SK-N-MC (cell line): ENCODE measurements at places on chromosomes 1 and 21.

DNA sequence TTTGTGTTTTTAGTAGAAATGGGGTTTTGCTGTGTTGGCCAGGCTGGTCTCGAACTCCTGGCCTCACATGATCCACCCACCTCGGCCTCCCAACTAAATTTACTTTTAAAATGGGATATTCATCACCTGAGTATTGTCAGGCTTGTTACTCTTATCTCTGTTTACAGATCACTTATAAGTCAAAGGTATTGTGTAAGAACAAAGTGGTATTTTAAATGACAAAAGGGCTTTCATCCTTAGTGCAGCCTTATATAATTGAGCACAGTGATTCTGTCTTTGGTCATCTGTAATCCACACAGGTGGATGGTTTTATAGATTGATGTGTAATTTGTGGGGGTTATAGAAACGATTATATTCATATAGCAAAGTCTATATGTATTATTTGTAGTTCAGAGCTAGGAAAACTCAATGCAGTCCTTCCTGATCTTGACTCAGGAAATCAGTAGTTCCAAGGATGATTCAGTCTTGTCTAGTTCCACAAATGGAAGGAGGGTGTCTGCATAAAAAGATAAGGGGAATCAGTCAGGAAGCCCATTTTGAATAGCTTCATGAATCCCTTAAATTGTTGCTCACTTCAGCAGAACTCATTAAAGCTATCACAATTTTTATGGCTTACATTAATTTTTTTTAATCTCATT lies 34.6 kb downstream of the STXBP3 start:
- no peak for DNase-seq

GRCh38 chr21:34132926-34133325 lies 59.5 kb downstream of the MRPS6 start:
- no peak for DNase-seq

DNA sequence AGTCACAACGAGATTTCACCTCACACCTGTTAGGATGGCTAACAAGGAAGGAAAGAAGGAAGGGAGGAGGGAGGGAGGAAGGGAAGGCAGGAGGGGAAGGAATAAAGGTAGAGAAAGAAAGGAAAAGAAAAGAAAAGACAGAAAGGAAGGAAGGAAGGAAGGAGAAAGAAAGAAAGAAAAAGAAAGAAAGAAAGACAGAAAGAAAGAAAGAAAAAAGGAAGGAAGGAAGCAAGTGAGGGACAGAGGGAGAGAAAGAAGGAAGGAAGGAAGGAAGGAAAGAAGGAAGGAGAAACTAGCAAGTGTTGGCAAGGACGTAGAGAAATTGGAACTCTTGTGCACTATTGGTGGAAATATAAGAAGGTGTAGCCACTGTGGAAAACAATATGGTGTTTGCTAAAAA lies 52.2 kb downstream of the CCDC185 start:
- DNase-seq, result no peak

GRCh38 chr1:1187938-1188337 lies 14.3 kb downstream of the TTLL10 start:
- no peak for DNase-seq

GRCh38 chr1:108565081-108565480 lies 5.2 kb downstream of the EEIG2 start:
- no peak for DNase-seq

DNA sequence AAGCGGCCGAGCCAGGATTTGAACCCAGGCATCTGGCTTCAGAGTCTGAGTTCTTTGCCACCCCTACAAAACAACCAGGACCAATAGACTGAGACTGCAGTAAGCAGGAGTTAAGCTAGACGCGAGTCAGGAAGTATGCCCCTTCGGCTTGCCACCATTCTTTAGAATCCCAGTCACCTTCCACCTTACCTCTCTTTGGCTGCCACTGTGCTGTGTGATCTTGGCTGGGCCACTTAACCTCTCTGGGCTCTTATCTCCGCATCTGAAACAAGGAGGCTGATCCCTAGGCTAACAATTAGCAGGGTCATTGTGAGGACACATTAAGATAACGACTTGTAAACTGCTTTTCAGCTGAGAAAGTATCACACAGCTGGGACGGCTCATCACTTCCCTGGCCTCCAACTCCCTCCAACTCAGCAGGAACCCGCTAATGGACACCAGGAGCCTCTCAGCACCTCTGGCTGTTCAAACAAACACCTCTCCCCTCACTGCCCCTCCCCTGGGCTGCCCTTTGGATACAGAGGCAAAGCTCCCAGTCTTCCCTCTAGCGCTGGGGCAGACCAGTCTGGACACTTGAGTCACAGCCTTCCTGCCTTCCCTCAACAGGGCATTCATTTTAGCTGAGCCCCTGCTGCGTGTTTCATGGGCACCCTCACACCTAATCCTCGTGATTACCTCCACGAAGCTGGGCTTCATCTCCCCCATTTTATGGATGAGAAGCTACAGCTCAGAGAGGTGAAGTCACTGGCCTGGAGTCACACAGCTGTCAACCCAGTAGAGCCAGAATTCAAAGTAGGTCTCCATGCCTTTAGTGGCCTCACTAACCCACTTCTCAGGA lies 83.2 kb downstream of the CAMK2N1 start:
- no peak for DNase-seq

DNA sequence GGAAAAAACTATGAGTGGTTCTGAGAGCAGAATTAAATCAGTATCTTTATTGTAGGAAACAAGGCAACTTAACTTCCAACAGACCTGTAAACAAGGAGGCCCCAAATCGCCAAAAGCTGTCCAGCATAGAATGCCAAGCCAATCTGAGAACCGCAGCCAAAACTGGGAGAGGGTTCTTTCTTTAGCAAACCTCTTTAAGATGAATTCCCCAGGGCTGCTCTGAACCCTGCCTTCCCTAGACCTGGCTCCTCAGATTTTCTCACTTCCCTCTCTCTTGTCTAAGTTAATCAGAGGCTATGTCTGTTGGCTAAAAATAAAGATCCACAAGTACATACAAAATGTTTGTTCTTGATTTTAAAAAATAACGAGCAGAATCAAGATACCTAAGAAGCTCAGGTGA lies 141.4 kb downstream of the SMYD3 start:
- DNase-seq, result no peak

GRCh38 chr1:192807211-192808162 lies 1.4 kb upstream of the RGS2 start:
- DNase-seq, result no peak

DNA sequence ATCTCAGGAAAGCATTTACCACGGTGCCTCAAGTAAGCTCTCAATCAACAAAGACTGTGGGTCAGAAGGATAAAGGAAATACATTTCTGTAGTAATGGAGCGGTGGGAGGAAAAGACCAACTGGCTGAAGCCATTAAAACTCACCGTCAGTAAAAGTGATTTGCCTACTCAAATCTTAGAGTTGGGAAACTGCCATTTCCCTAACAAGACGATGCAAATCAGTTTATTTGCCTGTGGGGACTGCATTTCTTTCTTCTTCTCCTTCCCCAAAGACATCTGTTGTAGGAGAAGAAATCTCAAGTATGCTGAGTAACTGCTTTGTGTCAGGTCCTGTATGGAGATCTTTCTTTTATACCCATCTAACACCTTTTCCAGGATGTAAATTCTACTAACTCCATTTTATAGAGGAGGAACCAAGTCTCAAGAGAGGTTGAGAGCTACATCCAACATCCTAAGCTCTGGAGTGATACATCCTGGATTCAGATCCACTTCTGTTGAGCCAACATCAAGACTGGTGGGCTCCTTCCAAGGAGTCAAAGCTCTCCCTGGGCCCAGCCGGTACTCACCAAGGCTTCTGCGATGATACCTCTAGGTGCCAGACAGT lies 219.3 kb upstream of the FGGY start:
- DNase-seq, result no peak

DNA sequence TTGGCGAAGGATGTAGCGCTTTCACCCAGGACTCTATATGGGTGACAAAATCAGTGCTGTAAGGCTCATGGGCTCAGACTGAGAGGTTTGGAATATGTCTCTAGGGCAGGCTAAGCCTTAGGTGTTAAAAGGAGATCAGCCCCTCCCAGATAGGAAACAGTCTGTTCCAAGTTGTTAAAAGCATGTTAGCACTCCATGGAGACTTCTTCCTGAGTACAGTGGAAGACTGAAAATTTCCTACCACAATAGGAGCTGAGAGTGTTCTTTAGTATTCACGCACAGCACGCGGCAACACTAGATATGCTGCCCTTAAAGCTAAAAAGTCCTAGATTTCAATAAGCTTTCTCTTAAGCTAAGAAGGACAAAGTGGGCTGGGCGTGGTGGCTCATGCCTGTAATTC lies 122.1 kb downstream of the TRABD2B start:
- no peak for DNase-seq

DNA sequence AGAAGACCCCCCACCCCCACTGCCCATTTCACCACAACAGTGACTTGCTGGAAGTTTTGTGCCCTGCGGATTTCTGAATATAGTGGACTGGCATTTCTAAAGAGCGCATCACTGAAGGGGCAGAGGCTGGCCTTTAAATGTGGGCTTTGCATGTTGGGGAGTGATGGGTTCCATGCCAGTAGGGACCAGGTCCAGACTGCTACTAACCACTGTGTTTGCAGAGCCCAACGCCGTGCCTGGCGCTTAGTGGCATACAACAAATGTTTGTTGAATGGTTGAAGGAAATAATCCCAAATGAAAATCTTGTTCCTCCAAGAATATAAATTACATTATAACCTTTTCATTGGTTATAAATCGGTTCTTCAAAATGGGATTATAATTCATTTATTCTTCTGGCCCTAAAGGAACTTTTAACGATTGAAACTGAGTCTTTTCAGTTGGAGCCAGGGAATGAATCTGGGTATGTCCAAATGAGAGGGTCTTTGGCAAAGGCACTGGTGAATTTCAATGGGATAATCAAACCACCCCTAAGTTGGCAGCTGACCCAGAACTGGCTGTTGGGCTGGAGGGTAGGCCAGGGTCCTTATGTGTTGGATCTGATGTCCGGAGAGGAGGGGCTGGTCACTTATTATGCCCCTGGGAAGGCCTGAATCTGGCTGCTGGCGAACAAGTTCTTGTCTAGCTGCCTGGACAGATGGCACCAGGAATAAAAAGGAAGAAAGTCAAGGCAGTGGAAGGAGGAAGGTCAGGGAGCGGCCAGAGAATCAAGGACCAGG lies 13.8 kb upstream of the SDHB start:
- DNase-seq, result no peak

GRCh38 chr1:183073320-183073719 lies 50.1 kb downstream of the LAMC1 start:
- no peak for DNase-seq

DNA sequence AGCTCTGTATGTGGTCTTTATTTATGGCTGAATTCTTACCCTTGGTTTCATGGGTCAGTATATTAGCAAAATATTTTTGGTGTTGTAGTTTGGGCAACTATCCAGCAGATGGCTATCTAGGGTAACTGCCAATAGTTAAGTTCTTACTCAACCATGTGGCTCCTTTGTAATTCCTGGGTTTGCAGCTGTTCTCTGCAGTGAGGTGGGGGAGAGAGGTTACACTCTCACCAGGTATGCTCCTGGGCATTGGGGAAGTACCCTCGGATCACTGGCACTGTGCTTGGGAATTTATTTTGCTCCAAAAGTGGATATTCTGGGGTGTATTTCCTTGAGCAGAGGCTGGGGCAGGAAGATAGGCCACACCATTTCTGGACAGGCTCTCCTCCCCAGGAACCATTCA lies 436.7 kb upstream of the TMPRSS15 start:
- DNase-seq, result no peak

GRCh38 chr1:84289169-84289785 lies 12.2 kb upstream of the SAMD13 start:
- DNase-seq, result no peak

GRCh38 chr1:227317011-227317451 lies 1.3 kb downstream of the CDC42BPA start:
- no peak for DNase-seq
